ENCODE measurements at places on chromosomes 2 and 18.
A peak's percentile ranks its signal among the peaks of the same experiment; 100 is the strongest.

- DNase-seq = no peak
Observed at GRCh38 chr2:154484338-154485099, 214.0 kb upstream of the KCNJ3 start.

DNA sequence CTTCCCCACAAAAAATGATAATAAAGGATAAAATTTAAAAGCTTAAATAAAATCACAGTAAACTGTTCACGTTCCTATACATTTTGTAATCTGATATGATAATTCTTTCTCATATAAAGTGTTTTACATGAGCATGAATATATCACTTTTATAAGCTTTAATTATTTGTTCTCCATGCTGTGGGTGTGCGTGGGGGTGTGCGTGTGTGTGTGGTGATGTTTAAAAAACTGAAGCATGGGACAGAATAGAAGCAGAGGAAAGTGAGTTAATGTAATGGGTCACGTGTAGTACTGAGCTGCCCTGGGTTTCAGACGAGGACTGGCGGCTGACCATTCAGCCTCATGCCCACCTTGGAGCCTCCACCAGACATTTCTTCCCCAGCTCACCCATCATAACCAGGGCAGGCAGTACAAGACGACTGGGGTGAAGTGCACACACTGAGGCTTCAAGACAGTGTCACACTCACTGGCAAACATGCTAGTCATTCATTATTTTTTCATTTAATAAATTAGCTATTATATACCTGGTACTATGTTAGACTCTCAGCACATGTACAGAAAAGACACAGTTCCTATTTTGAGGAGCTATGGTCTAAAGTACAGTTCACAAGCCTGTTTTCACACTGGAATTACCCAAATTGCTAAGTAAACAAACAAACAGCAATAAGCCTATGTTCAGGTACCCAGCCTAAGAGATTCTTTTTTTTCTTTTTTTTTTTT, 97.2 kb upstream of the LPIN2 start:
- no peak for DNase-seq

GRCh38 chr18:3493501-3494244, 43.7 kb downstream of the TGIF1 start:
- no peak for DNase-seq

GRCh38 chr2:45974762-45975408, 322.3 kb upstream of the EPAS1 start:
- no peak for DNase-seq

- DNase-seq = no peak
Observed at GRCh38 chr2:173290518-173290917, 64.2 kb upstream of the CDCA7 start.

- DNase-seq = no peak
Observed at GRCh38 chr2:96336104-96336775, 674 bp downstream of the NCAPH start.

GRCh38 chr2:29224693-29225551, 109.7 kb downstream of the CLIP4 start:
- no peak for DNase-seq

DNA sequence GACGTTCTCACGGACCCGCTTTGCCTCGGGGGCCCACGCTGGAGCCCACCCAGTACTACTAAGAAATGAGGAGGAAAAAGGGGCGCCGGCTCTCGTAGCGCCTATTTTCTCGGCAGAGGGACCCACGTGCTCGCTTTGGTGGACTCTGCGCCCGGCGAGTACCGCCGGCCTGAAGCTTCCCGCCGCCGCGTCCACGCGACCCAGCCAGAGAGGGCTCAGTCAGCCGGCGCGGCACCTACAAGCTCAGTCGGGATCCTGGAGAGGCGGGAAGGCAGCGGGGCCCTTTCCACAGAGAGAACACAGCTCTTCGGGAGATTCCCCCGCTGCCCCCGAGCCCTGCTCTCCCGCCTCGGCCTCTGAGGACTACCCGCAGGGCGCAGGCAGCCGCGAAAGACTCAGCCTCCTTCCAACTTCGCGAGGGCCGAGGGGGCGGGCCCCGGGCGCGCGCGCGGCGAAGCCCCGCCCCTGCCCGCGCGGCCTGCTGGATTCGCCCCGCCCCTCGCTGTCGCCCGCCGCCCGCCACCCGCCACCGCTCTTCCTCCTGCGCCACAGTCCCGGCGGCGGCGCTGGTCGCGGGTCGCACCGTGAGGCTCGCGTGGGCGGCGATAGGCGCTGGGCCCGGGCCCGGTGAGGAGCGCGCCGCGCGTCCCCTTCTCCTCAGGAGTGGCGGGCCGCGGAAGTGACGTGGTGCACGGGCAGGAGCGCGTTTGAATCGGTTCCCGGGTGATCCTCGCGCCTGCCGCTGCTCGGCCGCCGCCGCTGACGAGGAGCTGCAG, at the start of gene SMCHD1:
TSS of gene SMCHD1 (plus strand) at position 549 of the 776 bp plus-strand sequence. CDS start 350 bp downstream, outside the sequence.
- peak; percentile 77 for DNase-seq

DNA sequence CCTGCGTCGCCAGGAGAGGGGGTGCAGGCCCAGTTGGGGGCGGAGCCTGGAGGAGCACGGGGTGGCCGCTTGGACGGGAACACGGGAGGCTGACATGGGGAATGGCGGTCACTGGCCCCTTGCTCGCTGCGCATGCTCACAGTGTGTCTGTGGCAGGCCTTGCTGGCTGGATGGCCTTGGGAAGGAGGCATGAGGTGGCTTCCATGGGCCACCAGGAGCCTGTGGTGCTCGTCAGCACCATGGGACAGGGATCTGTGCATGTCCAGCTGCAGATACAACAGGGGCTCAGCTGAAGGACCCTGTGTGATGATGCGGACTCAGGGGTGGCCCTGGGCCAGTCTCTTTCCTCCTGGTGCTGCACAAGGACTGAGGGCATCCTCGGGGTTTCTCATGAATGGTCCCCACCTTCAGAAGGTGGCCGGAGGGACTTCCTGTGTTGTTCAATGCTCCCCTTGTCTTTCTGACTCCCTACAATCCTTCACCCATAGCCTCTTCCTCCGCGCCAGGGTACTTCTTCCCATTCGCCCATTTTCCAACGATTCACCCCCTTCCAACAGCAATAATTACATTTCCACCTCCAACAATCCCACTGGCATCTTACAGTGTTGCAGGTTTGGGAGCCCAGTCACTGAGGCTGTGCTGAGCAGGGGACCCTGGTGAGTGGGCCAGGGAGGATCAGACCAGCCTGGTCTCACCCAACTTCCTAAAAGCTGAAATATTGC, 3.4 kb upstream of the SP140L start:
- peak; percentile 84 for DNase-seq

DNA sequence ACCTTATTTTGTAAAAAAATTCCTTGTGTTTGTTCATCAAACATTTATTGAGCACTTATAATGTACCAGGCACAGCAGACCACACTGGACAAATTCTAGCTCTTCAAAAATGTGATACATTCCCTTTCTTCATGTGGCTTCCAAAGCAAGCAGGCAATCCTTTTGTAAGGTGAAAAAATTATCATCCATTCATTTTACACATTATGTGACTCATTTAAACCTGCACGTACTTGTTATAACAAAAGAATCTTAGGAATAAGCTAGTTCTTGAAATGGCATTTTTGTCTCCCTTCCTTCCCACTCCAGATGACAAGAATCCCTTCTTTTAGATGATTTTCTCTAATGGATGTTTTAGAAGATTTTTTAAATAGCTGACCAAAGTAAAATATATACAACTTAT, 104.6 kb downstream of the KLF7 start:
- no peak for DNase-seq

- DNase-seq = no peak
Observed at GRCh38 chr2:149448315-149448714, 117.9 kb downstream of the LYPD6 start.

DNA sequence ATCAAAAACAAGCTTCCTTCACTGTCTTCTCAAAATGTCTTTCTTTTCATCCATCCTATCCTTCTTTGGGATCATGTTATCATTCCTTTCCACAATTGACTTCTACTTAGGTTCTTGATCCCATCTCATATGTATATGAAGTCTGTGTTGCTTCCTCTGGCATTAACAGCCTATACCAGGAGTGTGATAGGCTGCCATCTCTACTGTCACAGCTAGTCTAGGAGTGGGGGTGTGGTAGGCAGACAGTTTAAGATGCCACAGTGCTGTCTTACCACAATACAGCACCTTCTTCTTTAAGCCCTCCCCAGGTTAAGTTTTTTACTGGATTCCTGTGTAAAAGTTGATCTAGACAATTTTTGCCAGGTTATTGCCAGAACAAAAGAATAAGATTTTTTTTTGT, 3.7 kb upstream of the HTR2B start:
- no peak for DNase-seq

DNA sequence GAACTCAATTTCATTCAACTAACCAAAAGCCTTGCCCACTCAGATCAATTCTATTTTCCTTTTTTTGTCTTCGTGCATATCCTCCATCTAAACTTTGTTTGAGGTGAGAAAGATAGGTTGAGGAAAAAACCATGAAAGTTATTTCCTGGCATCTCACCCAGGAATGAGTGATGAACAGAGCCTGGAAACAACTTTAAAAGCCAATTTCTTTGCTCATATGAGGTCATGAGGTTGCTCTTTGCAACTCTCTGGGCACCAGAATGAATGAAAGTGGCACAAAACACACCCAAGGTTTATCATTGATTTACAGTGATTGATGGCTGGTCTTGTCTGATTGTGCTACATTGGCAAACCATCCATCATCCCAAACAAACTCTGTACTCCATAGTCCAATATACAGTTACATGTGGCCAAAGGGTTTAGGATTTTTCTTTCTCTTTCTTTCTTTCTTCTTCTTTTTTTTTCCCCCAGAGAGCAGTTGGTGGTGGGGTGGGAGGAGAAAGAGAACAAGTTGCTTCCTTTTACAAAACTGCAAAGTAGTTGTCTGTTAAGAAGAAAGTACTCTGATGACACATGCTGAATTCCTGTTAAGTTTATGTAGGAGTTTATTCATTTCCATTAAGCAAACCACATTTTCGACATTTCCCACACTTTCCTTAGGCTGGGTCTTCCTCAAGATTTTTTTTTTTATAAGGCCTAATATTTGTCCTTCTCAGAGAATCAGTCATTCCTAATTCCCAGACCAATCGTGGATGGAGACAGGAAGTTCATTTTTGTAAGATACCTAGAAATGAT, 575.9 kb upstream of the ZEB2 start:
- DNase-seq = no peak

DNA sequence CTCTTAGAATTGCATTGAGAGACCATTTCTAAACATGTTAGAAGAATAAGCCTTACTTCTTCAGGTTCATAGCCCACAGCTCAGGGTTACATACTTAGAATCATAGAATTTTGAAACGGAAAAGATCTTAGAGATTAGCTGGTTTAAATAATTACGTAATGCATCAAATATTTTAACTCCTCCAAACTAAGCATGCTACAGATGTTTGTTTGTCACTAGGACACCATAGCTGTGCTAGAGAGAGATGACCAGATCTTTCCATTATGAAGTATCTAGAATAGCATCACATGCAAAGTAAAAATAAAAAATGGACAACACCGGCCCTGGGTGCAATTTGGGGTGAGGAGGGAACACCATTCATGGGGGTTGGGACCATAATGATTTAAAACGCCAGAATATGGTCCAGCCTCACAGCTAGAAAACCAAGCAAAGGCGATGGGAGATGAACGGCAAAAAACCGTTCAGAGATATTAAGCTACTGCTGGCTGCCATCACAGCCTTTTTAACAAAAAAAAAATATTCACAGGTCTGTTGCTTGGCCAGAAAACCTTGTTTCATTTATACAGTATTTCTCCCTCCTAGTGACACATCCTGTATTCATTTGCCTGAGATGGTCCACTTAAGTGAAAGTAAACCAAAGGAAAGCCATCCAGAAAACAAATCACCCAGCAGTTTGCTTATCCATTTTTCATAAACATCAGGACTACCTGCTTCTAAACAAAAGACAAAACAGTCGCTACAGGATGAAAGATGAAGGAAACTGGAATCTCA, 94.2 kb downstream of the EPHA4 start:
- no peak for DNase-seq

GRCh38 chr18:62660691-62661090, 54.6 kb upstream of the PHLPP1 start:
- no peak for DNase-seq

- no peak for DNase-seq
Observed at GRCh38 chr2:162887902-162888301, 49.3 kb upstream of the KCNH7 start.

DNA sequence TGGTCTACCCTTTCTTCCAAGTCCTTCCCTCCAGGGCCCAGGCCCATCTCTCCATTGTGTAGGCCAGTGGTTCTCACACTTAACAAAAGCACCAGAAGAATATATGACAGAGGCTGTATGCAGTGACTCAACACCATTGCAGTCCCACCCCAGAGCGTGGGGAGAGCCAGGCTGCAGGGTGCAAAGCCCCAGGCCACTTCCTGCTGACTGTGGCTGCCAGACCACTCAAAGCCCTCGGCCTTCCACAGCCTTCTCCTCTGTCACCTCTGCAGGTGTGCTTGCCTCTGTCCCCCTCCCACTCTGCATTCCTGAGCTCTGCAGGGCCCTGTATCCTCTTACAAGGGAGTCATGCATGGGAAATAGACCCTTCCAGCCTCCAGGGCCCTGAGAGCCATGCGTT, 40.4 kb upstream of the ARHGEF4 start:
- DNase-seq = no peak

- peak; percentile 37 for DNase-seq
Observed at GRCh38 chr2:667332-667999, 9.7 kb downstream of the TMEM18 start.

- no peak for DNase-seq
Observed at GRCh38 chr2:109644571-109645275, 30.6 kb downstream of the SOWAHC start.

DNA sequence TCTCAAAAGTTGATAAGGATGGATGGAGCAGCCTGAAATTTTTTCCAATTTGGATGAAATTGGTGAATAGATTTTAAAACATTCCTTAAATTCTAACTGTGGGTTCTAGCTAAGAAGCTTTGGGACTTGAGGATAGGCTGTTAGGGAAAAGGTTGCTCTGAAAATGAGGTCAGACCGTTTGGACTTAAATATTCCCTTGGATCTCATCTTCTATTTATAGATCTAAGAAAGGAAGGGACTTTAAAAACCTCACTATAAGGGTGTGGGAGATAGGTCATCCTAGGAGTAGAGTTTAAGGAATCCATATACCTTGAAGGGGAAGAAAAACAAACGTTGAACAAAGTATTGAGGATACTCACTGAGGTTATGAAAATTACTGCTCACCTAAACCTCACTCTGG, 17.4 kb upstream of the SNORC start:
- no peak for DNase-seq

- peak; percentile 60 for DNase-seq
Observed at GRCh38 chr2:177758591-177759371, 313.8 kb downstream of the PDE11A start.

DNA sequence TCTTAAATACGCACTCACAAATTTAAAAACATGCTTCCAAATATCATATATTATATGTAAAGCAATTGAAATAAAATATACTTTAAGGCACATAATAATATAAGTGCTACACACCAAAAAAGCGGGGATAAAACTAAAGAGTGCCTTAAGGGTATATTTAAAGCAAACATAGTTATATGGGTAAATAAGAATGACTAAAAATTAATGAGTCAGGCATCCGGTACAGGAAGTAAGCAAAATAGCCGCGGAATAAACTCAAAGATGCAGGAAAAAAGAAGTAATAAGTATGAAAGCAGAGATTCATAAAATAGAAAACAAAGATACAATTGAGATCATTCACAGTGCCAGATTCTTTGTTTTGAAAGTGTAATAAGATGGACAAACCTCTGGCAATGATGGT, 503.5 kb upstream of the SOX11 start:
- no peak for DNase-seq
